ENCODE measurements at places on chromosomes 16 and 17.

DNA sequence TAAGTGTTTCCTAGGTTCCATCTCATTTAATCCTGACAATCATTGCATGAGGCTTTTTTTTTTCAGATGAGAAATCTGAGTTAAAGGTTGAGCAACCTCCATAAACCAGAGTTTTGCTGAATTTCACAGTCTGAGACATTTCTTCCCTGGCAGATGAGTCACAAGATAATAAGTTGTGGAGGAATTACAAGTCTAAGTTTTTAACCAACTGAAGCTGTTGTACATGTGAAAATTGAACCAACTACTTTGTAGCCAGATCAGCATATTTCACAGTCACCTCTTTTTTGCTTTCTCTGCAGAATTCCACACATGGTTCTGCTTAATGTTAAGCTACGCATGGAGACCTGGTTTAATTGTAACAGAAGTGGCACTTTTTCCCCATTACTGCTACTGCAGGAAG lies 765.6 kb downstream of the CDH11 start:
- DNase-seq, result no peak

DNA sequence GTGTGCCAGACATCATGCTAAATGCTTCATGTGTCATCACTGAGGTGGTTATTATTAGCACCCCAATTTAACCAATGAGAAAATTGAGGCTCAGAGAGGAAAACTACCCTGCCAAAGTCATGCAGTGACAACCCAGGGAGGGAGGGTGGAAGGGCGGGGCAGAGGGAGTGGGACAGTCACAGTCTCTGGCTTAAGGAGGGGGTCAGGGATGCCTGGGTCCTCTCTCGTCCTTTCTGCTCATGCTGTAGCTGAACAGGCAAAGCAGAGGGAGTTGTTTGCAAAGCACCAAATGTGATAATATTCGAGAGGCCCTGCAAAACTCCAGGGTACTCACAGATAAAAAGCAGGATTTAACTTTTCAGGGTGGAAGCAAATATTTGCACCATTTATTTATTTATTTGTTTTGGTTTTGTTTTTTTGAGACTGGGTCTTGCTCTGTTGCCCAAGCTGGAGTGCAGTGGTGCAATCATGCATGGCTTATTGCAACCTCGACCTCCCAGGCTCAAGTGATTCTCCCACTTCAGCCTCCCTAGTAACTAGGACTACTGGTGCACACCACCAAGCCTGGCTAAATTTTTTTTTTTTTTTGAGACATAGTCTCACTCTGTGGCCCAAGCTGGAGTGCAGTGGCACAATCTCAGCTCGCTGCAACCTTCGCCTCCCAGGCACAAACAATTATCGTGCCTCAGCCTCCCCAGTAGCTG lies 47.9 kb upstream of the NKD1 start:
- no peak for DNase-seq

GRCh38 chr17:42928714-42929496 lies 28.3 kb downstream of the G6PC1 start:
- no peak for DNase-seq

GRCh38 chr17:7440113-7440833 lies 961 bp downstream of the FGF11 start:
- peak; percentile 69 for DNase-seq

GRCh38 chr16:11190588-11191560 lies 65.1 kb downstream of the SOCS1 start:
- no peak for DNase-seq

DNA sequence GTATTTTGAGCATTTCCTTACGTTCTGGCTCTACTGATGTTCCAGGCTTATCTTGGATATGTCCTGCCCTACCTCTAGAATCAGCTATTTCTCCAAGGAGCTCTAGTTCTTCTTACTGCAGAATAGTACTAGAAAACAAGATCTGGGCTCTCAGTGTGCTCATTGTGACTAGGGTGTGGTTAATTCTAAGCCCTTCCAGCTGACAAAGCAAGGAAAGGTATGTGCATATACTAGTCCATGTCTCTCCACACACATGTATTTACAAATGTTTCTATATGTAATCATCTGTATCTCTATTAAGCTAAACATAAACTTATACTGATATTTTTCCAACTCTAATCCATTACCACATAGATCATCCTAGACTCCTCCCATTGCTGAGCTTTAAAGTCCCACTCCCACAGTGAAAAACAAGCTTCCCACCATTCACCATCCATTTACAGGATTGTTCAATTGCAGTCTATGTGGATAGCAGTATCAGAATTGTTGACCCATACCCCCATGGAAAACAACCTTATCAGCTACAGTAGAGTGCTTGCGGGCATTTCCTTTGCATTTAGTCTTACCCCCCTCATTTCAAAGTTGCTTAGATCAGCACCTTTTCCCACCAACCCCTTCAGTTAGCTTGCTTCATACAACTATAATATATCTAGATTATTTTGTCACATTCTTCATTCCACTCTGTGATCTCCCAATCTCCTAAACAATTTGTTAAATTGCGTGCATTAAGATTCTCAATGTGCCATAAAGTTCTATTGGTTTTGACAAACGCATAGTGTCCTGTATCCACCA lies 194.5 kb downstream of the SOX9 start:
- DNase-seq, result no peak

GRCh38 chr17:57984936-57985674 lies 2.9 kb downstream of the VEZF1 start:
- no peak for DNase-seq

DNA sequence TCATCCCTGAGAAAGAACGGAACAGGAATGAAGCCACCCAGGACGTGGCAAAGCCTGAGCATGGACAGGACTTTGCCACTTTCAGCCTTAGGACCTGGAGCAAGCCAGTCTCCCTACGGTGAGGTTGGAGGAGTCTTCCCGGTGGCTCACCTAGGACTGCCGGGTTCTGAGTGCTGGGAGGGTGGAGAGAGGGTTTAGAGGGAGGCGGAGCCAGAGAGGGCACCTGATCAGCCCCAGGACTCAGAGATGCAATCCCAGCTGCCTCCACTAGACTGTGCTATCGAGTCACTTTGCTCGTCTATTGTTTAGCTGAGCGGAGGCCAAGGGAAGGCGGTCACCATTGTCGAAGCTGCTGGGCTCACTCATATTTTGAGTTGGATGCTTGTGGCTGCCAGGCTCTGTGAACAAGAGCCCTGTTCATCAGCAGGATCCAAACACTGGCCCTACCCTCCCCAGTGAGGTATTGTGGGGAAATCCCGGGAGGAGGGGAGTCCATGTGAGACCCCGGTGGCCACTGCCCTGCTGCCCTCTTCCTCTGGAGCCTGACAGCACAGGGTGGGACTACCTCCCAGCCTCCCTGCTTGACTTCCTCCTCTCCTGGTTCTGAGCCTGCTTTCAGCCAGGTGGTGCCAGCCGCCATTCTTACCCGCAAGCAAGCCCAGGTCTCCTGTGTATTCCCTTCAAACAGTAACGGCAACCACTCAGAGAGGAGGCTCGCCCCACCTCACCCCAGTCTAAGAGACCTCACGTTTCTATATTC lies 7.0 kb downstream of the KRT14 start:
- DNase-seq, result peak; percentile 73

DNA sequence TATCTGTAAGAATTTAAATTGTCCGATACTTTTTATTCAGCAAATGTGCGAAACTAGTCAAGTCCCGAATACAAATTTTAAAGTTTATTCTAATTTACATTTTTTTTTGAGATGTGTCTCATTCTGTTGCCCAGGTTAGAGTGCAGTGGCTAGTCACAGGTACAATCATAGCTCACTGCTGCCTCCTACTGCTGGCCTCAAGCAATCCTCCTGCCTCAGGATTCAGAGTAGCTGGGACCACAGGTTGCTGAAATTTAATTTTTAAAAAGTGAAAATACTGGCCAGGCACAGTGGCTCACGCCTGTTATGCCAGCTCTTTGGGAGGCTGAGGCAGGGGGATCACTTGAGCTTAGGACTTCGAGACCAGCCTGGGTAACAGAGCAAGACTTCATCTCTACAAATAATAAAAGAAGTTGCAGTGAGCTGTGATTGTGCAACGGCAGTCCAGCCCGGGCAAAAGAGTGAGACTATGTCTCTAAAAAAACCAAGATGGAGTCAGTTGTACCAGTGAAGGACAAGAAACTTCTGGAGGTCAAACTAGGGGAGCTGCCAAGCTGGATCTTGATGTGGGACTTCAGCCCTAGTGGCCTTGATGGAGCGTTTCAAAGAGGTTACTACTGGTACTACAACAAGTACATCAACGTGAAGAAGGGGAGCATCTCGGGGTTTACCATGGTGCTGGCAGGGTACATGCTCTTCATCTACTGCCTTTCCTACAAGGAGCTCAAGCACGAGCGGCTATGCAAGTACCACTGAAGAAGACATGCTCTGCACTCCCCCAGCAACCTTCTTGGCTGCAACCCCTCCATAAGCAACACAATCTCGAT lies 5.6 kb downstream of the POLG2 start:
- DNase-seq, result peak; percentile 59

- no peak for DNase-seq
These were observed 156.0 kb downstream of the CDH13 start for GRCh38 chr16:82782715-82783251.

DNA sequence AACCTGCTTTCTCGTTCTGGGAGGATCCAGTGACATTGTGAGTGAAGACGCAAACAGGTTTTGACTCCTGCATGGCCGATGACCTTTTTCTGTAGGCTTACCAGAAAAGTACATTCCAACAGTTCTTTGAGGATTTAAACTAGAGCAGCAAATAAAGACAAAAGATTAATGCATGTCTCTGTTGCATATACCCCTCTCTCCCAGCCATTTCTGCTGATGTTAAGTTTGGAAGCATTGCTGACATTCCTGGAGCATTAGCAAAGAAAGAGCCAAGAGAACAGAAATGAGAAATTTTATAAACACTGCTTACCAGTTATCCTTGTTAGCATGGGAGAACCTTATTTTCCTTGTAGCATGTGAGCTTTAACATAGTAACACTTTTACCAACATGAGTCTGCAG lies 49.3 kb downstream of the SIAH1 start:
- DNase-seq, result no peak

DNA sequence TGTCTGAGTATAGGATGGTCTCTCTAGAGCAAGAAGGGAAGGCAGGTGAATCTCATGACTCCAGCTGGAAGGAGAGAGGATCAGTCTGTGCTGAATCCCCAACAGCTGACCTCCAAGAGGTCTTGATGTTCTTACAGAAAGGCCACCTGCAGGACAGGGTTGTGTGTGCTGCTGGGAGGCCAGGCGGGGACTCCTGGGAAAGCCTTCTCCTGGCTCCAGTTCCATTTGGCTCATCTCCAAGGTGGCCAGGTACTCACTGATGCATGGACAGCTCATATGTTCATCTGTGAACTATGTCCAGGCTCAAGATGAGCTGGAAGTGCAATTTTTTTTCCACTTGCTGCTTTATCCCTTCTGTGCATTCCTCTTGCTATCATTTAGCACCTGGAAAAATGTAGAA lies 730.2 kb upstream of the RBFOX1 start:
- DNase-seq, result no peak

GRCh38 chr17:29949696-29950095 lies 8.3 kb downstream of the EFCAB5 start:
- DNase-seq, result no peak

GRCh38 chr16:4046221-4046620 lies 70.0 kb downstream of the ADCY9 start:
- DNase-seq, result no peak

- DNase-seq, result no peak
These were observed 138.2 kb upstream of the COX10 start for GRCh38 chr17:13931111-13931526.

DNA sequence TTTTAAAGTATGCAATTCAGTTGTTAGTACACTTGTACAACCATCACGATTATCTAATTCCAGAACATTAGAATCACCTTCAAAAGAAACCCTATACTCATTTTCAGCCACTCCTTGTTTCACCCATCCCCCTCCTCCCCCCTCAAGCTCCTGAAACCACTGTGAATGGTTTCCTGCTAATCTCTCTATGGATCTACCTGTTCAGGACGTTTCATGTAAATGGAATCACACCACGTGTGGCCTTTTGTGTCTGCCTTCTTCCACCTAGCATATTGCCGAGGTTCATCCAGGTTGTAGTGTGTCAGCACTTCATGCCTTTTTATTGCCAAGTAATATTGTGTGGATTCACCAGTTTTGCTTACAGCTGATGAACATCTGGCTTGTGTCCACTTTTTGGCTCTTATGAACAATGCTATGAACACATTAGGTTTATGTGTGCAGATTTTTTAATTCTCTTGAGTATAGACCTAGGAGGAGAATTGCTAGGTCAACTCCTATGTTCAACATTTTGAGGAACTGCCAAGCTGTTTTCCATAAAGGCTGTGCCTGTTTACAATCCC lies 17.8 kb downstream of the EIF4A3 start:
- DNase-seq, result no peak

DNA sequence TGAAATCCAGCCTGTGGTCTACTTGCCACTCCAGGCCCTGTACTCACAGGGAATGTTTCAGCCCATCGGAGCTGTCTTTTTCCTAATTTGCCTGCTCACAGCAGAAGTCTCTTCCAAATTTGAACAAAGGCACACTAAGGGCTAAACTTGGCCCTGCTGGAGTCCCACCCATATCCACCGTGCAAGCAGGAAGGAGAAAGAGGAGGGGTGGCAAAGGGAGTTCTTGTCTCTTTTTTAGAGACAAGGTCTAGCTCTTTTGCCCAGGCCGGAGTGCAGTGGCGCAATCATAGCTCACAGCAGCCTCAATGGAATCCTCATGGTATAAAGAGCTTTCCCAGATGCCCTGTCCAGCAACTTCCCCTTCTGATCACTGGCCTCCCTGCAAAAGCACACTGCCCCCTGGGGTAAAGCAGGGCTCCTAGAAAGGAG lies 2.7 kb upstream of the PRM1 start:
- DNase-seq, result no peak

DNA sequence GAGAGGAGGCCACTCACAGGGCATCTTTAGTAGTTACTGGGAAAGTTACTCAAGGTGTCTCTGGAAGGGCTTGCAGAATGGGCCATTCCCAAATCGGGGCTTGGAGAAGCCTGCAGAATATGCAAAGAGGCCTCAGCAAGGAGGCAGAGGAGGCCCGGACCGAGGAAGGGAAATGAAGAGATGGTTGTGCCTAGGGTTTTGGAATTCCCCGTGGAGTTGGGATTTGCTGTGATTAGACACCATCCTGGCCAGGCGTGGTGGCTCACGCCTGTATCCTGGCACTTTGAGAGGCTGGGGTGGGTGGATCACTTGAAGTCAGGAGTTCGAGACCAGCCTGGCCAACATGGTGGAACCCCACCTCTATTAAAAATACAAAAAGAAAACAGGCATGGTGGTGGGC lies 193.0 kb downstream of the IRF8 start:
- peak; percentile 4 for DNase-seq

DNA sequence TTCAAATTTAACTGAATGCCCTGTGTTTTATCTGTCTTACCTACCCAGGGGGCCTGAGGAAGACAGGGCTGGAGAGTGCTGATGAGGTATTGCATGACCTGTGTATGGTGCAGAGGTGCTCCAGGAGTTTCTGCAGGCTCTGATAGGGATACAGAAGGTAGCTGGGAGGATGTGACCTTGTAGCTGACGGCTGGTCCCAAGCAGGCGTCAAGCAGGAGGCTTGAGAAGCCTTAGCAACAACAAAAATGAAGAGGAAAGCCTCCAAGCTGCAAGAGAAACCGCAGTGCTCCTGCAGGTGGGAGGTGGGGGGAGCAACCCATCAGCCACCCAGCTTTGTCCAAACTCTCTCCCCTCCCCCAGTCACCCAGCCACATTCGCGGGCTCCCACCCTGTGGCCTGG lies 40.4 kb downstream of the LAT start:
- DNase-seq, result peak; percentile 41

- DNase-seq, result no peak
These were observed 1.2 kb downstream of the ZACN start for GRCh38 chr17:76079956-76080767.

- DNase-seq, result no peak
These were observed 22.7 kb downstream of the HAPSTR1 start for GRCh38 chr16:9114112-9114511.

- DNase-seq, result no peak
These were observed 51.0 kb downstream of the VAC14 start for GRCh38 chr16:70749681-70750601.
